ENCODE measurements at places on chromosomes 4 and X. TPM values are rescaled to one million over a fixed set of nuclear protein-coding genes. Genes with fewer than 3 reads are reported as not detected.

The ACSL1 gene
- 98.1 TPM for total RNA-seq

The DCAF12L1 gene
- 4.2 TPM for total RNA-seq

The ETFDH gene
- 20.4 TPM for total RNA-seq

The TKTL2 gene
- total RNA-seq: not detected

The ZMAT1 gene
- 20.0 TPM for total RNA-seq

The PAGE4 gene
- total RNA-seq: not detected

DNA sequence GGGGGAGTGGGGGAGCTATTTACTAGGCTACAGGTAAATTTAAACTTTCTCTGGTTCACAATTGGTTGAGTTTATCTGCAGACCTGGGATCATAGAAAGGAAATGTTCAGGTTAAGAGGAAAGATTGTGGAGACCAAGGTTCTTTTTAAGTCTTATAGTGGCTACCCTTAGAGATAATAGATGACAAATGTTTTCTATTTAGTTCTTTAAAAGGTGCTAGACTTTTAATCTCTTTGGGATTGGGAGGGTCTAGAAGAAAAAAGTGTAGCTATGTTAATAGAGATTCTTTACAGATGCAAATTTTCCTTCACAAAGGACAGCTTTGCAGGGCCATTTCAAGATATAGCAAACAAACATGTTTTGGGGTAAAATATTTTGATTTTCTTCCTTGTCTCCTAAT is 76.0 kb downstream of the TEX13C start:
- H3K4me1 ChIP-seq: no peaks in the 10 kb centered on the region
- no peak overlapping the region for H3K4me3 ChIP-seq
- DNase-seq: no peak
- H3K27ac ChIP-seq: no peak overlapping the region
- H3K36me3 ChIP-seq: no peaks in the 10 kb centered on the region

GRCh38 chr4:6029254-6029653 is 11.0 kb upstream of the C4orf50 start:
- no peak for DNase-seq
- no peak overlapping the region for H3K27ac ChIP-seq
- H3K4me3 ChIP-seq: no peak overlapping the region
- H3K27me3 ChIP-seq: no peaks in the 10 kb centered on the region
- peaks cover 18% of the 10 kb centered on the region for H3K4me1 ChIP-seq
- H3K36me3 ChIP-seq: no peaks in the 10 kb centered on the region

- DNase-seq: peak; percentile 6
- no peaks in the 10 kb centered on the region for H3K4me1 ChIP-seq
- H3K36me3 ChIP-seq: no peaks in the 10 kb centered on the region
- H3K4me3 ChIP-seq: no peak overlapping the region
These were observed 169.8 kb downstream of the CLCN4 start for GRCh38 chrX:10326578-10326977.

DNA sequence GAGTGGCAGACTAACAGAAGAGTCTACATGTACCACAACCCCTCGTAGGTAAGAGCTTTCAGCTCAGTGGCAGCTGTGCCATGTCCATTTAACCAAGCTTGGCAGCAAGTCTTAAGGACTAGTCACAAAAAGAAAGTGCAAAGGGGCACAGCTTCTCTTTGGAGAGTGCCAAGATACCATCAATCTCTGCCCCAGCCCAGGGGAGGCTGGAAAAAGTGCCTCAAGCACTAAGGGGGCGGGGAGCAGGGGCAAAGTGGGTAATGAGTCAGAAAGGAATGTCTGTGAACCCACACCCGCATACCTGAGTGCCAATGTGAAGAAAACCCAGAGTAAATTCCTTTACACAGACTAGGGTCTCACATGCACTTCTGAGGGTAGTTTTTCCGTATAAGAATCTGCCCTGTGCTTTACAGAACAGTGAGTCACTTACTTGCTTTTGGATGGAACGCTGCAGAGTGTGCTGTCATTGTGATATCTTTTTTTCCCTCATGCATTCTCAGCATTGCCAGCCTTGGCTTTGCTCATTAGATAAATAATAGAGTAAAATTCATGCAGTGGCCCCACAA is 219.8 kb downstream of the ZNF674 start:
- no peak overlapping the region for H3K4me3 ChIP-seq
- no peaks in the 10 kb centered on the region for H3K36me3 ChIP-seq
- no peaks in the 10 kb centered on the region for H3K27me3 ChIP-seq
- H3K27ac ChIP-seq: peak overlapping the region; percentile 53

DNA sequence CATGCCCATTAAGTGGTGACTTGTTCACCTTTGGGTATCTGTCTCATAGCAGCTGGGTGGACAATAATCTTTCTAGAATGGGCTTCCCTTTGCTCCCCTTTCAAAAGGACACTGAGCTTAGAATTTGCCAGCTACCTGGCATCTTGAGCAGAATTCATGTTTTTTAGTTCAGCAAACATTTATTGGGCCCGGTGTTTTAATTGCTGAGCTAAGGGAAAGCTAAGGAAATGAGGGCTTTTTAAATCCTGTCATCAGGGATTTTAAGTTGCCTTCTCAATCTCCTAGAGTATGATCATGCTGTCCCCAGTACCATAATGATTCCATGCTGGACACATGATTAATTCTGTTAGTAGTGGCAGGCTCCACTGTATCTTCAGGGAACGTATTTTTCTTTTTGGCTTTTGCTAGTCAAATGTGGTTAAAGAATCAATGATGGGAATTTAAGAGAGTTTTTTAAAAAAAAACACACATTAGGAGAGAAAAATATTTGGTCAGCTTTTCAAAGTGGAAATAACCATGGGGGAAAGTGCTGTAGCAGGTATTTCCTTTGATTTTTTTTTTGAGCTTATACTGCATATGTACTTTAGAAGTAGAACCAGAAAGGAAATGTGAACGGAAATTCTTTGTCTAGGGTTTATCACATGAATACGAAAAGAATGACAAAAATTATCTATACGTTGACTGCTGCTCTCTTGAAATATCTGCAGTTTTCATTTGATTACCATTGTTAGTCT is 208.9 kb downstream of the CLCN4 start:
- peaks cover 2% of the 10 kb centered on the region for H3K27me3 ChIP-seq
- no peak overlapping the region for H3K4me3 ChIP-seq
- no peak overlapping the region for H3K27ac ChIP-seq
- DNase-seq: no peak
- H3K36me3 ChIP-seq: no peaks in the 10 kb centered on the region

DNA sequence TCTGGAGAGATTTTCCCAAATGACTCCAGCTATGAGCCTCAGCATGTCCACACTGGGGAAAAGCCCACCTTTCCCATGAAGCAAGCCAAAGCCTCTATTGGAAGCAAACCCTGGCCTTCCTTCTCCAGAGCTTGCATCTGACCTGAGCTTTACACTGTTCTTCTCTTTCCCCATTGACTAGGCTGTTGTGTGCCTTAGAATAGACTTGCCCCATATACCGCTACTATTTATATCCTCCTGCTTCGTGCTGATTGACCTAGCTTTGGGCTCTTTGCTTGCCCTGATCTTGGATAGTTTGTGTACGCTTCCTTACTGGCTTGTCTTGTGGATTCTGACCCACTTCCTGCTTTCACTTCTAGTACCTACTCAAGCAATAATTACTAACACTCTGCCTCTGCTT is 30.9 kb downstream of the FAM9B start:
- H3K4me1 ChIP-seq: no peaks in the 10 kb centered on the region
- H3K36me3 ChIP-seq: no peaks in the 10 kb centered on the region
- H3K27me3 ChIP-seq: no peaks in the 10 kb centered on the region

GRCh38 chr4:158313566-158313965 is 103.3 kb downstream of the TMEM144 start:
- DNase-seq: no peak
- H3K27ac ChIP-seq: no peak overlapping the region

- H3K27me3 ChIP-seq: no peaks in the 10 kb centered on the region
- H3K4me1 ChIP-seq: no peaks in the 10 kb centered on the region
- H3K27ac ChIP-seq: no peak overlapping the region
- no peaks in the 10 kb centered on the region for H3K36me3 ChIP-seq
These were observed 13.3 kb downstream of the SRP72 start for GRCh38 chr4:56480691-56481090.

DNA sequence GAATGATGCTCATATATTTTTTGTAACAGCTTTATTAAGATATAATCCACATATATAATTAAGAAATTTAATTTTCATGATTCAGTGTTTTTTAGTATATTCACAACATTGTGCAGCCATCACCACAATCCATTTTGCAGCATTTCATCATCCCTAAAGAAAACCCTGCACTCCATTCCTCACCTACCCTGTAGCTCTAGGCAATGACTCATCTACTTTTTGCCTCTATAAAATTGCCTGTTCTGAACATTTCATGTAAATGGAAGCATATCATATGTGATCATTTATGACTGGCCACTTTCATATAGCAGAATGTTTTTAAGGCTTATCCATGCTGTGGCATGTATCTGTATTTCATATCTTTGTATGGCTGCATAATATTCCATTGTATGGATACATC is 339.9 kb downstream of the MAPK10 start:
- DNase-seq: no peak
- no peaks in the 10 kb centered on the region for H3K27me3 ChIP-seq
- no peak overlapping the region for H3K4me3 ChIP-seq
- H3K36me3 ChIP-seq: peaks cover 4% of the 10 kb centered on the region
- H3K27ac ChIP-seq: no peak overlapping the region

DNA sequence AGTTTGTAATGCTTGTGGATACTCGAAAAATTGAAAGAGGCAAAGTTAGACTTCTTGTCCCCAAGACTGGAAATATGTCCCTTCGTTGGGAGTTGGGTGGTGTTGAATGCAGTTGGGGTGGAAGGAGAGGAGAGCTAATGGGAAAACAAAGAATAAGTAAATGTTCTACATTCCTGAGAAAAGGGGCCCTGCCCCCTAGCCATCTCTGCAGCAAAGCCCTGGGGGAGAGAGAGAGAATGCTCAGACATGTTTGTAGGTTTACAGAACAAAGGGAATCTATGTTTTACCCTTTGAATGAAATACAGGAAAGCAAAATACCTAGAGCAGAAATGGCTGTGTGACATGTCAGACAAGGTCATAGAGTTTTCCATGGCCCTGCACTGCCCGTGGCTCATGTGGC is 88.1 kb downstream of the RASL11B start:
- no peaks in the 10 kb centered on the region for H3K36me3 ChIP-seq
- H3K4me1 ChIP-seq: no peaks in the 10 kb centered on the region
- no peak for DNase-seq
- no peaks in the 10 kb centered on the region for H3K27me3 ChIP-seq
- H3K27ac ChIP-seq: no peak overlapping the region
- no peak overlapping the region for H3K4me3 ChIP-seq

GRCh38 chr4:78710536-78710935 is 65.6 kb upstream of the BMP2K start:
- H3K4me1 ChIP-seq: no peaks in the 10 kb centered on the region
- no peak overlapping the region for H3K27ac ChIP-seq
- H3K27me3 ChIP-seq: no peaks in the 10 kb centered on the region
- H3K36me3 ChIP-seq: no peaks in the 10 kb centered on the region

DNA sequence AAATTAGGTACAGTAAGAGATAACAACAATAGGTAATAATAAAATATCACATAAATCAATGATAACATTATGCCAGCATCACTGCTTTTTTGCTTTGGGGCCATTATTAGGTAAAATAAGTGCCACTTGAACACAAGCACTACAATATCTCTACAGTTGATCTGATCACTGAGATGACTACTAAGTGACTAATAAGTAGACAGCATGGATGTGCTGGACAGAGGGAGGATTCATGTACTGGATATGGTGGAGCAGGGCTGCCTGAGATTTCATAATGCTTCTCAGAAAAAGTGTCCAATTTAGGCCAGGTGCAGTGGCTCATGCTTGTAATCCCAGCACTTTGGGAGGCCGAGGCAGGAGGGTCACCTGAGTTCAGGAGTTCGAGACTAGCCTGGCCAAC is 137.8 kb upstream of the IL1RAPL2 start:
- H3K36me3 ChIP-seq: no peaks in the 10 kb centered on the region
- H3K27me3 ChIP-seq: peaks cover 2% of the 10 kb centered on the region
- DNase-seq: no peak
- H3K4me1 ChIP-seq: no peaks in the 10 kb centered on the region

DNA sequence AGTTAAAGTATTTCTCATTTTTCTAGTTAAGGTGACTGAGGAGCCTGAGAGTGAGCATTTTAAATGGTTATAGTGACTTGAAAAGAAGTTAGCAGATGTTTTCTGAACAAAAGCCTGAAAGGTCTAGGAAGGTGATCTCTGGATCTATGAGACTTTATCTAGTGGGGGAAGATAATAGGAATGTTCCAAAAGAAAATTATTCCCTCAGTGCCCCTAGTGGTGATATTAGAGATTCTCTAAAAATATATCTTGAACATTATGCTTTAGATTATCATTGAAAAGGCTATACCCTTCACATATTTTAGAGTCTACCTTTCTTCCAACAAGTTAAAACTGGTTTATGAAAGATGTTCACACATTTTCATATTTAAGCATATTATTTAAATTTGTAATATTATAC is 69.0 kb upstream of the SPANXN1 start:
- H3K36me3 ChIP-seq: no peaks in the 10 kb centered on the region
- no peak overlapping the region for H3K4me3 ChIP-seq
- H3K27ac ChIP-seq: no peak overlapping the region
- no peaks in the 10 kb centered on the region for H3K4me1 ChIP-seq
- no peak for DNase-seq

GRCh38 chrX:28988246-28988645 is 401.0 kb downstream of the IL1RAPL1 start:
- no peaks in the 10 kb centered on the region for H3K4me1 ChIP-seq
- H3K4me3 ChIP-seq: no peak overlapping the region
- DNase-seq: no peak
- no peaks in the 10 kb centered on the region for H3K27me3 ChIP-seq
- H3K36me3 ChIP-seq: no peaks in the 10 kb centered on the region

DNA sequence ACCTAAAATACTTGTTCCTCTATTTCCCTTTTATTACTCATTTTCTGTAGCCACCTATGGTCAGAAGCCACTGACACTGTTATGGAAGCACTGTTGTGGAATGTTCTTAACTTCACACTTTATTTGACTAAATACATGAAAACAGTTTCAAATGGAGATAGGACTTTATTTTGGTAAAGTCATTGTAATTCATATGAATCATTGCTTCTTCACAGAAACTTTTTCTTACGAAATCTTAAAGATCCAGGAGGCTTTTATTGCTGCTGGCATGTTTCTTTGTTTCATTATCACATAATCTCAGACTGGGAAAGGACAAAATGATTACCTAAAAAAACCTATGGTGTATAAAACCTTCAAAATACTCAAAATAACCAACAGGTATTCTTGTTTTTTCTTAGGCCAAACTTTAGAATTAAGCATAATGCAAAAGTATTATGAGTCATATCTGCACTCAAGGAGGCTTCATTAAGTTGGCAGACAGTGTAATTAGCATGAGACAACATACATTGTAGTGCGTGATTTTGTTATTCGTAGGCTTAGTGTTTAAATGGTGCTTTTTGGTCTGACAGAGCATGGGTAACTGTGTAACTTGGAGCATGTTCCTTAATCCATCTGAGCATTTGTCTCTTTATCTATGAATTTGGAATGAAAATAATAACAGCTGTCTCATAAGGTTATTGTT is 58.0 kb downstream of the SH3BGRL start:
- no peak overlapping the region for H3K4me3 ChIP-seq
- DNase-seq: no peak
- H3K4me1 ChIP-seq: peaks cover 2% of the 10 kb centered on the region
- H3K27ac ChIP-seq: no peak overlapping the region
- no peaks in the 10 kb centered on the region for H3K27me3 ChIP-seq
- H3K36me3 ChIP-seq: no peaks in the 10 kb centered on the region

Data from kidney (tissue), 22 donors.